ENCODE measurements at places on chromosomes 6 and 20. TPM values are rescaled to one million over a fixed set of nuclear protein-coding genes. Genes with fewer than 3 reads are reported as not detected.

- no peak for DNase-seq
Observed at GRCh38 chr6:35757456-35758123, 18.8 kb upstream of the CLPSL2 start.

DNA sequence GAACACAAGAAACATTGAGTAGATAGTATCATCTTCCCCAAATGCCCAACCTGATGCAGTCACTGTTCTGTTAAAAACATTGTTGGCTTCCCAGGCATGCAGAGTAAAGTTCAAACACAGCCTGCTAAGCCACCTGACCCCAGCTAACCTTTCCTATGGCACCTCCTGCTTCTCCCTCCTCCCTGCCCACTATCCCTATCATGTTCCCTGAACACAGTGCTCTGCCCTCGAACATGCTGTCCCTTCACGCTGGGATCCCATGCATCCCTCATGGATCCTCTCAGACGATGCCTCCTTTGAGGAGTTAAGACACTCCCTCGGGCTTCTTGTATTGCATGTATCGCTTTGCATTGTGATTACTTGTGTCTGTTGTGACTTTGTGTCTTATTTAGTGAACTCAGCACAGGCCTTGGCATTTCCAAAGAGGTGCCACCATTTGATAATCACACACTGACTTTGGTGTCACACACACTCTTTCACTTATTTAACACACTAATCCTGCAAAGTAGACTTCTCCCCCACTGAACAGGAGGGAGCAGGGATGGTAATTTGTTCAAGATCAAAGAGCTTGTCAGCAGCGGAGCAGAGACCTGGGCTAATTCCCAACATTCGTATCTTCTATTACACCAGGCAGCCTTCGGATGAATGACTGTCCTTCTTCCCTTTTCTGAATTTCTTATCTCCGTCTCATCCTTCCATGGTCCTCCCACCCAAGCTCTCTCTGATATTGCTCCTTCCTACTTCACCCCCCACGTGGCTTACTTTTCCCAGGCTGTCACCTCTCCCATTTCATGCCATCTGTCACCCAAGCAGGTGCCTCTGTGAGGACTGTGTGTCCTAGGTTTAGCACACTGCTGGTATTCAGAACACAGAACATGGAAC lies 28.3 kb upstream of the SMIM29 start:
- no peak for DNase-seq

DNA sequence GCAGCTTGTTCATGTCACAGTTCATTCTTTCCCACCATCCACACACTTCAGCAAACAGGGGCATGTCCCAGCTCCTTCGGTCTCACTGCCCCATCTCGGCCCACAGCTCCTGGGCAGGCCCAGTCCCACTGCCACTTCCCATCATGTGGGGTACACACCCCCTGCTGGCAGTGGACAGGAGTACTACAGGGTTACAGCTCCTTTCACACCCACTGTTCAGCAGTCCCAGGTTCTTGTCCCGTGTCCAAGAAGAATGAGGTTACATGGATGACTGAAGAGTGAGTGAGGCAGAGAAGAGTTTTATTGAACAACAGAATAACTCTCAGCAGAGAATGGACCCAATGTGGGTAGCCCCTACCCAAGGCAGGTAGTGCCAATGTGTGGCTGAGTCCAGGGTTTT lies 77.8 kb upstream of the SMLR1 start:
- no peak for DNase-seq

APOBEC2 gene
- total RNA-seq: not detected

DNA sequence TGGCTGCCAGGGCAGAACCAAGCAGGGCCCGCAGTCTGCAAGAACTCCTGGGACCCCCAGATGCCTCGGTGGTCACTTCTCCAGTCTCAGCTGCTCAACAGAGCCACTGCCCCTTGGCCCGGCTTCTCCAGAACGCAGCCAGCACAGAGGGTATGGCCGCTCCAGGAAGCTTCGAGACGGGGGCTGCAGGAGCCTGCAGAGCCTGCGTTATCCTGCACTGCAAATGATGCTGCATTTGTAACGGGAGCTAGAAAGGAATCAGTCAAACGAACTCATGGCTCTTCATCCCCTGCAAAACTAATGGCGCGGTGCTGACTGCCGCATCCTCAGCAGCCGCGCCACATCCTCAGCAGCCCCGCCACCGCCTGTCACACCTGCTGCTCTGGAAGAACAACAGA lies 254.9 kb downstream of the TAF4 start:
- no peak for DNase-seq

DNA sequence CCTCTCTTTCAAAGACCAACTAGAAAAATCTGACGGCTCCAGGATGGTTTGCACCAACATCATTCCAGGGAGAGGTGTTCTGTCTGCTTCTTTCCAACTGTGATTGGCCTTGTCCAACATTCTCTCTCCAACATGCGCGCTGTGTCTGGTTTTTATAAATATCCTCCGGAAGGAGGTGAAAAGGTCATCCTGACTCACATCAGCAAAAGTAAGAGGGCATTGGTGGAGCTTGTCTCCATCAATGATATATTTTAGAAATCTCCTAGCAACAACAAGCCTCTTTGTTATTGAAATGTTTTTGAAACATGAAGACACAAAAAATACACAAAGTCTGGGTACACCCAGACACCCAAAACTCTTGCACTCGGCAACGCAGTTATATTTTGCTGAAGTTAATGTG lies 475.3 kb upstream of the JARID2 start:
- no peak for DNase-seq

DNA sequence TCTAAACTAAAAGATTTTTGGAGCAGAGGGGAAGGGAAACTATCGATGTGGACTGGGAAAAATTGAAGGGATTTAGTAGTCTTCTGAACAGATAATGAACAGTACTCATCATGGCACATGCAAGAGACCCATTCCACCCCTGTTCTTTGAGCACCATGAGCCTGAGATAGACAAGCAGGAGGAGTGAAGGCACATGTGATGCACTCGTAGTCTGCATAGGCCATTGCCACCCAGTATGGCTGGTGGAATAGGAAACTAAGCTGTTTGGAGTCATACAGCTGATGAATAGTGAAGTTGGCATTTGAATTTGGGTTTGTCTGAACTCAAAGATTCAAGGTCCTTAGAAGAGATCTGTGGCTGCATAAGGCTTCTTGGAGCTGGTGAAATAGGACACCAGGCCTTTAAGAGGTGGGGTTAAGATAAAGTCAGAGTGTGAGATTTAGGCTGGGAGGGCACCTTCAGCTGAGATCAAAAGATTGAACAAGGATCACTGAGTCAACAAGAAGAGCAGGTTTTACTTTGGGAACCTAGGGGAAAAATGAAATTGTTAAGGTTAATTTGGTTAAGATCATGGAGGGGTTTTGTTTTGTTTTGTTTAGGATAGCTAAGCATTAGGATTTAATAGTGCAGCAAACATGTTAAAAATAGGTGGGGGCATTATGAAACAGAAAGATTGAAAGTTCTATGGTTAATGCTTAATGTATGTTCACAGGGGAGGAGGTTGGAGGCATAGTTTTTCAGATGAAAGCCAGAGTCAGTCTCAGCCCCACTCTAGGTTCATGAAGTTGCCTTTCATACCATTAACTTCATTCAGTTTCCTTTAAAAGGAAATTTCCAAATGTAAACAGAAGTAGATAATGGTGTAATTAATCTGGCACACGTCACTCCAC lies 148.8 kb downstream of the ARID1B start:
- no peak for DNase-seq

DNA sequence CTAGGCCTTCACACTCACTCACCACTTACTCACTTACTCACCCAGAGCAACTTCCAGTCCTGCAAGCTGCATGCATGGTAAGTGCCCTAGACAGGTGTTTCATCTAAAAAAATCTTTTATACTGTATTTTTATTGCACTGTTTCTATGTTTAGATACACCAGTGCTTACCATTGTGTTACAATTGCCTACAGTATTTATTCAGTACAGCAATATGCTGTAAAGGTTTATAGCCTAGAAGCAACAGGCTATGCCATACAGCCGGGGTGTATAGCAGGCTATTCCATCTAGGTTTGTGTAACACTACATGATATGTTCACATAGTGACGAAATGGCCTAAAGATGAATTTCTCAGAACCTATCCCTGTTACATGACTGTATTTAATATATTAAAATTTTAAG lies 37.1 kb upstream of the KCNK5 start:
- no peak for DNase-seq

MEI4 gene
- not detected for total RNA-seq

DNA sequence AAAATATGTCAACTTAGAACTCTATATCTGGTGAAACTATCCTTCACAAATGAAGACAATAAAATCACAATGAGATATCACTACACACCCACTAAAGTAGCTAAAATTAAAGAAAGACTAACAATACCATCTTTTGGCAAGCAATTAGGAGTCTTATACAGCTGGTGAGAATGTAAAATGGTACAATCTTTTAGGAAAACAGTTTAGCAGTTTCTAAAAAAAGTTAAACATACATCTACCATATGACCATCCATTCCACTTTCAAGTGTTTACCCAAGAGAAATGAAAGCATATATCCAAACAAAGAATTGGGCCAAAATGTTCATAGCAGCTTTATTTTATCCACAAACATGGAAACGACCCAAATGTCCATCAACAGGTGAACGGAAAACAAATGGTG lies 13.8 kb upstream of the EEF1A1 start:
- DNase-seq: no peak

HELZ2 gene
- 54.8 TPM for total RNA-seq

GRCh38 chr6:86331265-86331840 lies 606.0 kb upstream of the HTR1E start:
- DNase-seq: no peak

- no peak for DNase-seq
Observed at GRCh38 chr20:38373231-38373867, 27.1 kb downstream of the LBP start.

GRCh38 chr6:63114610-63115211 lies 96.6 kb upstream of the FKBP1C start:
- DNase-seq: no peak

GRCh38 chr6:71527886-71528285 lies 239.3 kb downstream of the OGFRL1 start:
- DNase-seq: no peak

GRCh38 chr20:10659651-10660601 lies 13.9 kb downstream of the JAG1 start:
- no peak for DNase-seq

DNA sequence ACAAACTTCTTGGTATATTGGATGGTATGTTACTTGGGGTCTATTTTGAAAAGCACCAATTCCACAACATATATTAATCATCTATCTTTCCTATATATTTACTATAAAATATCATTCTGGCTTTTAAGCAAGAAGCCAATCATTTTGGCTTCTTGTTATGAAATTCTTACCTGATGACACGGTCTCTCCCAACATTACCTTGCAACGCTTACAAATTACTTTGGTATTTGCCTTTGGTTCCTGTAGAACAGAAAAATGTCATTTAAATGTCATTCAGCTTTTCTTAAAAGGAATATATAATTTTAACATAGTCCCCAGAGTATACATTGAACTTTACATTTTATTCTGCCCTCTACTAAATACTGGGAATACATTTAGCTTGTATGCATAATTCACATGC lies 27.4 kb downstream of the UBE3D start:
- DNase-seq: no peak

GRCh38 chr20:61734733-61735502 lies 330.8 kb downstream of the TAF4 start:
- no peak for DNase-seq

DNA sequence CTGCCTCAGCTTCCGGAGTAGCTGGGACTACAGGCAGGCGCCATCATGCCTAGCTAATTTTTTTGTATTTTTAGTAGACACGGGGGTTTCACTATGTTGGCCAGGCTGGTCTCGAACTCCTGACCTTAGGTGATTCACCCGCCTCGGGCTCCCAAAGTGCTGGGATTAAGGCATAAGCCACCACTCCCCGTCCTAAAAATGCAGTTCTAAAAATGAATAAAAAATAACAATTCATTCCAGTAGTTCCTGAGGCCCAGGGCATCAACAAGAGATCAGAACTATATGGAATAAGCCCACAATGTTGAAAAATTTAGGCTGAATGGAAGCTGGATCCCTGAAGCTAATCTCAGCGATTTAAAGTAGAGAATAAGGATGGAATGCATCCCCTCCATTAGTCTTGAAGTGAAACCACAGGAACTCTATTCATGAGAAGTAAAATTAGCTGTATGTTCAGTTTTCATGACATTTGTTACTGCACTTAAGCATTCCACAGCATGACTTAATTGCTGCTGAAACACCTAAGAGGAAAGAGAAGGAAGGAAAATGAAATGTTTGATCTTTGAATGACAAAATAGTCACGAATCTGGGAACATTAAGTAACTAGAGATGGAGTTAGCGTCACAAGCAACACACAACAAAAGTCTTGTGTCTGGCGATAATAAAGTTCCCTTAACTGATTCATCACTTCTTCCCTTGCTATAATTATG lies 80.4 kb upstream of the RIPOR2 start:
- DNase-seq: no peak

GRCh38 chr6:74058606-74059005 lies 362.6 kb downstream of the CD109 start:
- no peak for DNase-seq

DNA sequence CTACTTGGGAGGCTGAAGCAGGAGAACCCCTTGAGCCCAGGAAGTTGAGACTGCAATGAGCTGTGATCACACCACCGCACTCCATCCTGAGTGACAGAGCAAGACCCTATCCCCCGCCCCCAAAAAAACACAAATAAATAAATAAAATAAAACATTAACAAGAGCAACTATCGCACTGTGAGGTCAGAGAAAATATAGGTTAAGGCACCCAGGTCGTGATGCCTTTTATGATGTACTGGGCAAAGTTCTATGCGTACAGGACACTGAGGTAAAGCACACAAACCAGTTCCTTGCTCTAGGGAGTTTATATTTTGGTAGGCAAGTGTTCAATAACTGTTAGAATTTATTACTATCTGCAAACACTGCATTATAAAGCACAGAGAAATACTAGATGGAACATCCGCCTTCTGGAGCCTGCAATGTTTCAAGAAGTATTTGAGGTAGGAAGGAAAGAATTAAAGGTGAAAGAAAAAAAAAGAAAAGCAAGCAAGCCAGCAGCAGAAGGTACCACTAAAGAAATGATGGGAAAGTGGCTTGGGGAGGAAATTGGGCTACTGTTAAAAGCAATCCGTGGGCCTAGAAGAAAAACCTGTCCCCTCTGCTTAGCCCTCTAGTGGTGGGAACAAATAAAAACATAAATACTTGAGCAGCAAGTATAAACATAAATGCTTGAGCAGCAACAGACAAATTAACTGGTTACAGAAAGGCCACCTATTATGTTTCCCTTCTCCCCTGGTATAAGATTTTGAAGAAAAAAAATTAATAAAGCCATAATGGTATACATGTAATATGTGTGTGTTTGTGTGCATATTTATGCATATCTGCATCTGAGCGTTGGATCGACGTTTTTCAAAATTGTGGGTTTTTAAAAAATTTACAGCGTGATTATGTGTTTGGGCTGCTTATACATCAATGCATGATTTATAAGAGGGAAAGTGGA lies 128.0 kb downstream of the PHACTR1 start:
- DNase-seq: no peak

All from T-helper 17 cell (primary cell).